Stimulated activated CD8-positive, alpha-beta memory T cell treated with anti-CD3 and anti-CD28 coated beads, Interleukin-4, amount 100 ng/mL, for 24 hours (primary cell): ENCODE measurements at places on chromosomes 6 and 20.

DNA sequence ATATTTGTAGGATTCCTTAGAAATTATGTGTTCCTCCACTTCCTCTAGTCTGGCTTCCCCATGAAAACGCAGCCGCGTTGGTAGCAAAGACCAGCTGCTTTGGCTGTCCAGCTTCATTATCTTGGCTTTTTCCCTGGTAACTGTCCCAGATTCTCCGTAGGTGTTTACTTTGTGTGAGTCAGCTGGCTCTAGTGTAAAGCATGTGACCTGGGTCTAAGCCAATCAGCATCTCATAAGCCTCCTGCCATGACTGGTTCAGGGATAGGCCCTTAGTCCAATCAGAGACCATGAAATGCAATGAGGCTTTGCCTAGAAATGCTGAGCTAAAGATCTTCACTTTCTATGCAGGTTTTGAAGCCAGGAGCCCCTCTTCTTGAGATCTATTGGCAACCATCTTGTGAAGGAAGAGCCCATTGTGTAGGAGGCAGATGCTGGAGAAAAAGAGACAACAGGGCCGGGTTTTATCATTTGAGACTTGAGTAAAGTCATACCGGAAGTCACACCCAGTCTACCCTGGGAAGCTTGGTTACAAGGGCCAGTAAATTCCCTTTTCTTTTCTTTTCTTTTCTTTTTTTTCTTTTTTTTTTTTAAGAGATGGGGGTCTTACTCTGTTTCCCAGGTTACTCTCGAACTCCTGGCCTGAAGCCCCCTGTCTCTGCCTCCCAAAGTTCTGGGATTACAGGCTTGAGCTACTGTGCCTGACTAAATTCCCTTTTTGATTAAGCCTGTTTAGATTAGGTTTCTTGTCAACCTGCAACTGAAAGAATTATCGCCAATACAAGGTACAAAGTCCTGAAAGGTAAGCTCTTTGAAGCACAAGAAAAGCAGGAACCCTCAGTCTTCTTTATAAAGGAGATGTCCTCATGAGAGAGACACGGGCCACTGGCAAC is 256.5 kb upstream of the RREB1 start:
- DNase-seq, result no peak

GRCh38 chr20:37315452-37316110 is 26.1 kb downstream of the MANBAL start:
- no peak for DNase-seq

DNA sequence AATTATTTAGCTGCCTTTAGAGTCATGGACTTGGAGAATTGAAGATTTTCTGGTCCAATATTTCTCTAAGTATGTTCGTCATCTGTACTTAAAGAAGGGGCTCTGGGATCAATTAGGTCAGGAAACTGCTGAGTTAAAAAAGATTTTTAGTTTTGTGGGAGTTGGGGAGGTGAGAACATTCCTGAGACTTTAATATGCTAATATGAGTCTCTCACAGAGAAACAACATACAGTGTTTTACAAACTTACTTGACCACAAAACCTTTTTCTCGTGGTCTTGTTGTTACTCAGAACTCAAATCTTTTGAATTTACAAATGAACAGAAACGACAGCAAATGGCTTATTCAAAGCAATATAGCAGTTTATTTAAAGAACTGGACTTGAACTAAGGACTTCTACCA is 67.9 kb downstream of the LIN28B start:
- DNase-seq, result no peak

GRCh38 chr6:149028767-149029405 is 282.1 kb downstream of the UST start:
- peak; percentile 8 for DNase-seq

DNA sequence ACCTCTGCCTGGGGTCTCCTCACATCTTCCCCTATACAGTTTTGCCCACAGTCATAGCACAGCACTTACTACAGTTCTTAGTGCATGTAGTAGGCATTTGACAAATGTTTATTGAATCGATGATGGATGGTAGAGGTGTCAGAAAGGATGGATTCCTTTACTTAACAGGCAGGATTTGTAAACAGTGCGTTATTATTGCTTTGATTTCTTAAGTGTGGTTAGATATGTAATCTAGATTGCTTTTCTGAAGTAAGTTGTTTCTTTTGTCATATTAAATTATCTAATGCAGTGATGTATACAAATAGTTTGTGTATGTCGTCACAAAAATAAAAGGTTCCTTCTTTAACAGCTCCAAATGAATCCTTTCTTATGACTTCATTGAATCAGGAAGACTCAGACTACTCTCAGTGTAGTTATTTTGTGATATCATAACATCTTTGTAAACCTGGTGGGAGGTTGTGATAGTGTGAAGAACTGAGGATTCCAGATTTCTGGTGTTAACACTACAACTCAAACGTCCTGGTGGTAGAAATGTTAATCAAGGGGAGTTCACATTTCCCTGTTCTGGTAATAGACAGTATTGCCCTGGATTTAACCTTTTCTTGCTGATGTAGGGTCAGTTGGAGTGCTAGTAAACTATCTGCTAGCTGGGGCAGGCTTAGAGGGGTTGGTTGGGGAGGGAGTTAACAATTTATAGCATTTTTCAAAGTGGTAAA is 87.7 kb downstream of the HIVEP1 start:
- no peak for DNase-seq

DNA sequence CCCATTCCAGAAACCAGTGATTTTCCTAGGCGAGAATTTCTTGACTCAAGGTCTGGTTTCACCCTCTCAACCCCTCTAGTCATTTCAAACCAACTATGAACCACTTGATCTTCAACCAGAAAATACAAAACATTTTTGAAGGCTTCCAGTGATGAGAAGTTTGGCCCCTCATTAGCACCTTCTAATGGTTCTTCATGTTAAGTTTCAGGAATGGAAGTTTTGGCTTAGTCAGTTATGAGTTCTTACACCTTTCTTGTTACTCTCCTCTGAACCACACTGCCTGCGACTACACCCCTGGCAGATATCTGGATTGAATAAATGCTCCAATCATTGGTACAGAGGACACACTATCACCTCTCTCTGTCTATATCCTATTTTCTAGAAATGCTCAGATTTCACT is 67.2 kb downstream of the GJA10 start:
- DNase-seq, result no peak
